ENCODE measurements at places on chromosomes 11 and 22.

DNA sequence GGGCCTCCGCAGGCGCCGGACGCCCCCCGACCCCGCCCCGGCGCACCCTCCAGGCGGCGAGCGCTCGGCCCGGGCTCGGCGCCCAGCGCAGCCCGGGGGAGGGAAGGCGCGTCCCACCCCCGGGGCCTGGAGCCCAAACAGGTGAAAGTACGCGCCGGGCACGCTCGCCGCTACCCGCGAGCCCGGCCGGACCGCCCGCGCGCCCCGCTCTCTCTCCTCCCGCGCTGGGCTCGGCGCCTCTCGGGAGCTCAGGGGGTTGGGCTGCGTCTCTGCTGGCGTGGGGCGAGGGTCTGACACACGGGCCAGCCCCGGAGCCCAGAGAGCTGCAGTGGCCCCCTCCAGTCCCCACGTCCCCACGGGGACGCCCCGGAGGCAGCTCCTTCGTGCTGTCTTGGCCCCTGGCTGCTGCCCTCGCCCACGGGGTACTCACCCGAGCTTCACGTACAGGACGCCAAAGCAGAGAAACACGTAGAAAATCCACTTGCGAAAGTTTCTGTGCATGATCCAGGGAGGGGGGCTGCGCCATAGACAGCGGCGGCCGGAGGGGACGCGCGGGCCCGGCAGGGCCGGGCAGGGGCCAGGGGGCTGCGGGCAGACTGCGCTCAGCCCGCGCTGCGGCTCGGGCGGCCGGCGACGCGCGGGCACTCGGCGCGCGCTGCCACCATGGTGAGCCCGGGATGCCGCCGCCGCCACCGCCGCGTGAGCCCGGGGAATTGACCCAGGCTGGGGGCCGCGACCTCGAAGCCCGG lies 534 bp downstream of the WNT7B start:
- DNase-seq, result no peak

DNA sequence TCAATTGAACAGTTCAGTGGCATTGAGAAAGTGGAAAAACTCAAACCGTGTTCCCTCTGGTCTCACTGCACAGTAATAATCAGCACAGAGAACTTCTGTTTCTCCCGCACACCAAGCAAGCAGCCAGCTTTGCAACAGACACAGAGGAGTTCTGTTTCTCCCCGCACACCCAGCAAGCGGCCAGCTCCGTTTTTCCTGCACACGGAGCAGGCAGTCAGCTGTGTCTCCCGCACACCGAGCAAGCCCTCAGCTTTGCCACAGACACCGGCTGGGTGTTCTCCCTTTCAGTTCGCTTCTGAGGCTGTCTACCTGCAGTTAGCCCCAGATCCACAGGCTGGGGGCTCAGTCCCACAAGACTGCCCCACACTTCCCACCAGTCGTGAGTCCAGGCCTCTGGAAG lies 9.9 kb upstream of the TALDO1 start:
- no peak for DNase-seq

DNA sequence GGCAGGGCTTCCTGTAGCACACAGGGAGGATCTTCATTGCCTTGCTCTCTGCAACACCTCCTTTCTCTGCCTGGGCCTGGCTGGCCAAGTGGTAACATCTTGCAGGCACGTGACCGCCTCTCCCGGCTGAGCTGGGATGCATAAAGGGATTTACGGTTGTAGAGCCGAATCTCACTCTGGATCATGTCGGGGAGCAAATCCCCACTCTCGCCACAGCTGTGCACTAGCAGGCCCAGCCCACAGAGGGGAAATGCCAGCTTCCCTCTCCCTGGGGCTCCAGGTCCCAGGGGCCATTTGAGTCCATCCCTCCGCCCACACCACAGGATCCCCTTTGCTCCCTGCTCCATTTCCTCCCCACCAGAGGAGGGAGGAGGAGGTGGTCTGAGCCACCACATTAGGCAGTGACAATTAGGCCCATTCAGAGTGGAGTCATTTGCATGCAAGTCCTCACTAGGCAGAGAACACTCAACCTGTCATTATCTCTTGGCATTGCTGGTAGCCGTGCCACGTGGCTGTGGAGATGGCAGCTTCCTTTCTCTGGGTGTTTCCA lies 196.7 kb downstream of the DSCAML1 start:
- no peak for DNase-seq

- DNase-seq, result no peak
Measured at GRCh38 chr11:133520707-133521106, 11.6 kb downstream of the OPCML start.

GRCh38 chr11:68661697-68662603 lies 22.4 kb upstream of the GAL start:
- no peak for DNase-seq

DNA sequence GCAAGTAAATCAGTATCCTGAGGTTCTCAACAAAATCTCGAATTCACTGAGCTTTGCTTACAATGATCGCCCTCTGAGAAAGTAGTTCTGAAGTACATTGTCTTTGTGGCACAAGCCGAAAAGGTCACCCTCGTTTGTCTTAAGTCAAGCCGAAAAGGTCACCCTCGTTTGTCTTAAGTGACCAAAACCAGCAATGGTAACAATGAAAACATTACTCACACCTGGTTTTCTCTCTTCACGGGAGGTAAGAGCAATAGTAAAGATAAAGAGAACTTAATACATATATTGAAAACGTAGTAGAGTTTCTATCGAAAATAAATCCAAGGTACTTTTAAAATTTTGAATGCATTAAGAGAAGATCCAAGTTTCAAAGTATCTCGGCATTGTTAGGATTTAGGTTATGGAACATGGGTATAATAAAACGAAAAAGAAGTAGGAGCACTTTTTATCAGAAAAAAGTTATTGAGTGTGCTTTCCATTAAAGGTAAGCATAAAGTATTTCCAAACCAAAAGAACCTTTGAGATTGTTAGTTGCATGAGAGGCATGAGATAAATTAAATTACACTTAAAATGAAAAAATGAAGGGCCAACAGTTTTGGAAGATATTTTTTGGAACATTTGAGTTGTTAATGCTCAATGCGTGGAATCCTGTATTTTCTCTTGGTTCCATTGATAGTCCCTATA lies 1.2 kb downstream of the BARX2 start:
- DNase-seq, result no peak

DNA sequence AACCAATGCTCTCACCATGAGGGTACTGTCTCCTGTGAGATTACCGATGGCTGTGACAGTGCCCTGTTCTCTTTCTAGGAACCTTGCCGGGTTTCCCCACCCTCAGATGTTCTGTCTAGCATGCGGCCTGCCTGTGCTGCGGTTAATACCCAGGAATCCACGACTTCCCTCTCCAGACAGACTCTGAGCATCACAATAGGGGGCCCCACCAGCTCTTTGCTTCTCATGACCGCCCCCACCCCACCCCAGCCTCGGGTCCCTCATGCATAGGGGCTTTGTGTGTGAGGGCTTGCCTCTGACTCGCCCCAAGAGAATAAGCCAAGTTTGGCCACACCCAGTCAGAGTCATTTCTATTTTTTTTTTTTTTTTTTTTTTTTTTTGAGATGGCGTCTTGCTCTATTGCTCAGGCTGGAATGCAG lies 10.3 kb downstream of the PARVG start:
- no peak for DNase-seq

GRCh38 chr11:16925561-16926065 lies 88.6 kb downstream of the PLEKHA7 start:
- no peak for DNase-seq

DNA sequence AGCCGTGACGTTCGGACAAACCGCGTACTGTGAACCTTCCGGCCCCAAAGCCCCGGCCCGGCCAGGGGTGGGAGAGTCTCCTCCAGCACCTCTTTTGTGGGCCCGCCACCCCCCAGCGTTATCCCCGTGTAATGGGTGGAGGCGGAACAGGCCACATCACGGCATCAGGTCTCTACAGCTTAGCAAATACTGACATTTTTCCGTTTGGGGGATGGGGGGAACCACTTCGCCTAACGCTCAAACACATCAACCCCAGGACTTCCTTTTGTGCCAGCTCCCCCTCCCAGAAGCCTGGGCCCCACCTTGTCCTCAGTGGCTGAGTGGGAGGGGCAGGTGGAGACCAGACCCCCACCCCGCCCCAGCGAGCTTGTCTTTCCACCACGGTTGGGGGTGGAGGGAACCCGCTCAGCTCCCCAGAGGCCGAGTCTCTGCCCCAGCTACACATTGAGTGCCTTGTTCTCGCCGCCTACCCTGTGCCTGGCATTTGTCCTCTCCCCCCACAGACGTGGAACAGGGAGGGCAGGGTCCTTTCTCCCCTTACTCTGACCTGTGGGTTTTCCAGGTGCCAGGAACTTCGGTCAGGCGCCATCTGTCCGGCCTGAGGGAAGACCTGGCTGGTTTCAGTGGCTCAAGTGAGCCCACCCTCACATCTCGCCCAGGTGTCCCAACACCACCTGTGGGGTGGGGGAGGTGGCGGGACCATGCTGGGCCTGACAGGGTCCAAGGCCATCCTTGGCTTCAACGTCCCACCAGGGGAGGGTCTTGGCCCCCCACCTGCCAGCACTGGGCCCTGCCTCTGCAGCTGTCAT lies 29.6 kb downstream of the SBF1 start:
- no peak for DNase-seq

- no peak for DNase-seq
Measured at GRCh38 chr22:46021577-46021976, 44.6 kb upstream of the WNT7B start.

DNA sequence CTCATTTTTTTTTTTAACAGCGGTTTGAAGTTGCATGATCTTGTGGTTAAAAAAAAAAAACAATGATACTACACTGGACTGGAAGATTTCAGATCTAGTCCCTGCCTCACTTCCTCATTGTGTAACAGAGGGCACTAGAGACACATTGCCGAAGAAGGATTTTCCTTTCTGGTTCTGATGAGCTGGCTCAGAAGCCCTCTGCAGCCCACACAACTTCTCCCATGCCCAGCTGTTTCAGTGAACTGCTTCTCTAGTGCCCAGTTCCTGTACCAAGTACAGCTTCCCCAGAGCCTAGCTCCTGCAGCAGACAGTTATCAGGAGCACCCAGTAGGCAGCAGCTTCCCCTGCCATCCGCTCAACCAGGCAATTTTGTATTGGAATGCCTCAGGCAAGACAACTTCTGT lies 29.5 kb upstream of the ANO5 start:
- DNase-seq, result no peak

GRCh38 chr22:24564376-24565058 lies 8.7 kb downstream of the SNRPD3 start:
- no peak for DNase-seq

- no peak for DNase-seq
Measured at GRCh38 chr11:45773786-45774655, 30.9 kb upstream of the SLC35C1 start.

GRCh38 chr11:128468111-128468510 lies 119.2 kb downstream of the ETS1 start:
- DNase-seq, result no peak

DNA sequence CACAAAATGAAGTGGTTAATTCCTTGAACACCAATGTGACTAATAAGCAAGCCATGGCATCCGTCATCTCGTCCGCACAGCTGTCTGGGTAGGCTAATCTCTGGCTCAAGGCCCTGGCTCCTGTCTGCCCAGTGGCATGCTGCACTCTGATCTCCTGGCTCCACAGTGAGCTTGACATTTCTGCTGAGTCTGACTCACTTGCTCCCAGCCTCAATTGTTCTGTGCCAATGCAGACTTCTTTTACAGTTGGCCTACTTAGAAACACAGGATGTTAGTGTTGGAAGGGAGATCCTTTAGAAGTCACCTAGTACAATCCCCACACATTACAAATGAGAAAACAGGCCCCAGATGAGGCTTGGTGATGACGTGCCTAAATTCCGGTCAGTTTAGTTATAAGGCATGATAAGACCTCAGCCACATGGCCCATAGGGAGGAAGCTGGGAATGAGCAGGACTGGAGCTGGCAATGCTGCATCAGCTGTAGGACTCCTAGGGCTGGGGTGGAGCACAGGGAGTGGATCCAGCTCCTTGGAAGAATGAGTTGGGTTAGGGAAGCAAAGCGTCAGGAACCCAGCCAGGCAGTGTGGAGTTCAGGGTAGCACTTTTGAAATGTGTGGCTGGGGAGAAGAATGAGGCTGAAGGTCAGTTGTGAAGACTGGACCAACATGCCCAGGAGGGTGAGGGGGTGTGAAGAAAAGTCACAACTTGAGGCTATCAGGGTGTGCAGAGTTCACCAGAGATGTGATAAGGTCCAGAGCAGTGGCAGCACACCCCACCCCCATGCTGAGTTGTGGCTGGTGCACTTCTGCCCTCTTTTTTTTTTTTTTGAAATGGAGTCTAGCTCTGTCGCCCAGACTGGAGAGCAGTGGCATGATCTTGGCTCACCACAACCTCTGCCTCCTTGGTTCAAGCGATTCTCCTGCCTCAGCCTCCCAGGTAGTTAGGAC lies 70.2 kb upstream of the EED start:
- no peak for DNase-seq

GRCh38 chr11:134459246-134460061 lies 47.4 kb upstream of the B3GAT1 start:
- no peak for DNase-seq

- no peak for DNase-seq
Measured at GRCh38 chr22:46766611-46767010, 4.2 kb downstream of the TBC1D22A start.

- DNase-seq, result no peak
Measured at GRCh38 chr22:27129266-27129665, 471.9 kb downstream of the MIAT start.

- DNase-seq, result no peak
Measured at GRCh38 chr11:128695539-128696221, 1.8 kb downstream of the FLI1 start.

DNA sequence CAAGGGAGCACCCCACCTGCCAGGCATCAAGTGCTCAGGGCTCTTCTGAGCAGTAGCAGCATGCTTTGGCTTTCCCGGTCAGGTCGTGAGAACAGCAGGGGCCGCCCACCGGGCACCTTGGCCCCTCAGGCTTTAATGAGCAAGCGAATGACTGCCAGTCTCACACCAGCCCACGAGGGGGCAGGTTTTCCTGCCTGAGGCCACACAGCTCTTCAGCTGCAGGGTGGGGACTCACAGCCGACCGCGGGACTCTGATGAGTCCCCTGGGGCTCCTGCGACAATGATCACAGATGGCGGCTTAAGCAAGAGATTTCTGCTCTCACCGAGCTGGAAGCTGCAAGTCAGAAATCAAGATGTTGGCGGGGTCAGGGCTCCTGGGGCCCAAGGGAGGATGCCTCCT lies 14.3 kb upstream of the FGF19 start:
- no peak for DNase-seq

GRCh38 chr11:2828585-2829330 lies 56.8 kb downstream of the CDKN1C start:
- no peak for DNase-seq

Measured in Panc1 (cell line).